Cardiac ventricle fibroblast (primary cell): ENCODE measurements at places on chromosomes 12 and 14. TPM values are rescaled to one million over a fixed set of nuclear protein-coding genes. Genes with fewer than 3 reads are reported as not detected.

KRT5 gene
- 0.78 and 1.4 TPM in 2 replicates for total RNA-seq

MYO1H gene
- not detected in 2 replicates for total RNA-seq

PIANP gene
- not detected in 2 replicates for total RNA-seq

POLE2 gene
- total RNA-seq: 0.88 and 2.0 TPM in 2 replicates

SCYL2 gene
- total RNA-seq: 27.1 and 34.4 TPM in 2 replicates

RDH12 gene
- not detected in 2 replicates for total RNA-seq

GUCY2C gene
- total RNA-seq: not detected in 2 replicates

CYP46A1 gene
- 0.19 and 0.54 TPM in 2 replicates for total RNA-seq

POP5 gene
- 16.7 and 20.7 TPM in 2 replicates for total RNA-seq

PTGER2 gene
- total RNA-seq: 5.6 and 7.1 TPM in 2 replicates

CELA1 gene
- total RNA-seq: not detected in 2 replicates

CS gene
- 74.3 and 82.7 TPM in 2 replicates for total RNA-seq

CDKN3 gene
- 15.2 and 17.5 TPM in 2 replicates for total RNA-seq

WNT5B gene
- 13.4 and 14.0 TPM in 2 replicates for total RNA-seq

IFNG-AS1 gene
- not detected in 2 replicates for total RNA-seq

TTC8 gene
- total RNA-seq: 24.2 and 41.3 TPM in 2 replicates

BICD1 gene
- 8.3 and 8.9 TPM in 2 replicates for total RNA-seq

KIF21A gene
- total RNA-seq: 2.3 and 2.9 TPM in 2 replicates

SAMD4A gene
- total RNA-seq: 6.7 TPM in 2 replicates

APOF gene
- not detected in 2 replicates for total RNA-seq

SERPINA10 gene
- total RNA-seq: not detected in 2 replicates

PTPRB gene
- total RNA-seq: 0.50 and 0.88 TPM in 2 replicates

SERPINA4 gene
- not detected in 2 replicates for total RNA-seq

TMEM52B gene
- not detected in 2 replicates for total RNA-seq

CCDC184 gene
- 0.15 and 0.19 TPM in 2 replicates for total RNA-seq

DIO3 gene
- total RNA-seq: 0.20 and 1.2 TPM in 2 replicates
